Urothelium cell line (cell line): ENCODE measurements at places on chromosomes 3 and 15.

- no peak for DNase-seq
Observed at GRCh38 chr15:36152936-36153335, 426.5 kb upstream of the CDIN1 start.

DNA sequence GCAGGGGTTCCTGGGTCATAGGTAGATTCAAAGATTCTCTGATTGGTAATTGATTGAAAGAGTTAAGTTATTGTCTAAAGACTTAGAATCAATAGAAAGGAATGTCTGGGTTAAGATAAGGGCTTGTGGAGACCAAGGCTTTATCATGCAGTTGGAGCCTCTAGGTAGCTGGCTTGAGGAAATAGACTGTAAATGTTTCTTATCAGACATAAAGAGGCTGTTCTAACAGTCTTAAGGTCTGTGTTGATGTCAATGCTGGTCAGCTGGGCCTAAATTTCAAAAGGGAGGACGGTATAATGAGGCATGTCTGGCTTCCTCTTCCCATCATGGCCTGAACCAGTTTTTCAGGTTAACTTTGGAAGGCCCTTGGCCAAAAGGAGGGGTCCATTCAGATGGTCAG lies 48.9 kb downstream of the GASK1A start:
- DNase-seq = no peak

DNA sequence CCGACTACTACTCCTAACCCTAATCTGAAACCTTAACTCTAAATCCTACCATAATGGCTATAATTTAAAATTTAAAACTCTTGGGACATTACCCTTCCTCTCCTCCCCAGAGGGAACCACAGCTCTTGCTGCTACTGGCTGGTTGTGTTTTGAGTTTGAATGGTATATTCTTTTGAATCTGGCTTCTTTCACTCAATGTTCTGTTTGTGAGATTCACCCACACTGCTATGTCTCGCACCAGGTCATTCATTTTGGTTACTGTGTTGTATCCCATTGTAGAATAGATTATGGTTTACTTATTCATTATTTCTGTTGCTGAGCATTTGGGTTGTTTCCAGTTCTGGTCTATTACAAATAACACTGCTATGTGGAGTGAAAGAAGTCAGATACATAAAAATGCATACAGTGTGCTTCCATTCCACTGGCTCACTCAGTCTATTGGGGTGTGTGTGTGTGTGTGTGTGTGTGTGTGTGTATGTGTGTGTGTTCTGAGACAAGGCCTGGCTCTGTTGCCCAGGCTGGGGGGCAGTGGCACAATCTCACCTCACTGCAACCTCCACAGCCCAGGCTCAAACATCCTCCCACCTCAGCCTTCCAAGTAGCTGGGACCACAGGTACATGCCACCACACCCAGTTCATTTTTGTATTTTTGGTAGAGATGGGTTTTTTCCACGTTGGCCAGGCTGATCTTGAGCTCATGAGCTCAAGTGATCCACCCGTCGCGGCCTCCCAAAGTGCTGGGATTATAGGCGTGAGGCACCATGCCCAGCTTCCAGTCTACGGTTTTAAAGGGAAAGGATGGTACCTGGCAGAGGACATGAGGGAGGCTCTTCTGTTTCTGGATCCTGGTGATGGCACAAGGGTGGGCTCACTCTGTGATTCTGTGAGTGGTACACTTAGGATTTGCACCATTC lies 19.2 kb upstream of the SYNM start:
- no peak for DNase-seq

- peak; percentile 58 for DNase-seq
Observed at GRCh38 chr15:29921130-29921601, 98.9 kb upstream of the TJP1 start.

DNA sequence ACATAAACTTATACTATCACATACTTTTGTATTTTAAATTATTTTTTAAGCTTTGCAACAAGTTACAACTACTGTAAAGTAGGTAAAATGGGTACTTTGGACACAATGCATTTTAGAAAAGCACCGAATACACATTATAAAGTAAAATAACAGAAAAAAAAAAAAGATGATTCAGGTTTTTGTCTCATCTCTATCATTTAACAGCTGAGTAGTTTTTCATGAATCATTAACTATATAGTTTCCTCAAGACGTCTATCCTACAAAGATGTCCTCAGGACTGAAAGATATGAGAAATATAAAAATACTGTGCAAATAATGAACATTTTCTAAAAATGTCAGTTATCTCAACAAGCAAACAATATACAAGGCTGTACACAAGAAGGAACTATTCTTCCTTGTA lies 46.9 kb downstream of the ANKRD28 start:
- no peak for DNase-seq

- no peak for DNase-seq
Observed at GRCh38 chr3:185988080-185988815, 50.4 kb upstream of the TRA2B start.

- peak; percentile 75 for DNase-seq
Observed at GRCh38 chr3:57596495-57597126, 533 bp downstream of the ARF4 start.

GRCh38 chr3:107600780-107601179 lies 78.0 kb downstream of the BBX start:
- DNase-seq = no peak

DNA sequence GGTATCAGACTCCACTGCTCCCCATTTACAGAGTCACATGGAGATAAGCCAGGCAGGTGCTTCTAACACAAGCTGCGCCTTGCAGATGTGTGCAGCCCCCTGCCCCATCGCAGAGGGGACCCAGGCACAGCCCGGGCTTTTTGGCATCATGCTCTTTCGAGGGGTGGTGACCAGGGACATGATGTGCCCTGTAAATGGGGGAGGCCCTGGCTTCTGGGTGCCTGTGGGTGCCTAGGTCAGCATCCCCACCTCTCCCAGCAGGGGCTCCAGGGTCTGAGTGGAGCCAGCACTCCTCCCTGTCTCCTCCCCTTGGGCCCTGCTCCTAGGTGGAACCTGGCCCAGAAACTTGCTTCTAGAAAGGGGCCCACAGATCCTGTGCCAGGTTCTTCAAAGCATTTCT lies 15.2 kb downstream of the TRPM1 start:
- DNase-seq = no peak

DNA sequence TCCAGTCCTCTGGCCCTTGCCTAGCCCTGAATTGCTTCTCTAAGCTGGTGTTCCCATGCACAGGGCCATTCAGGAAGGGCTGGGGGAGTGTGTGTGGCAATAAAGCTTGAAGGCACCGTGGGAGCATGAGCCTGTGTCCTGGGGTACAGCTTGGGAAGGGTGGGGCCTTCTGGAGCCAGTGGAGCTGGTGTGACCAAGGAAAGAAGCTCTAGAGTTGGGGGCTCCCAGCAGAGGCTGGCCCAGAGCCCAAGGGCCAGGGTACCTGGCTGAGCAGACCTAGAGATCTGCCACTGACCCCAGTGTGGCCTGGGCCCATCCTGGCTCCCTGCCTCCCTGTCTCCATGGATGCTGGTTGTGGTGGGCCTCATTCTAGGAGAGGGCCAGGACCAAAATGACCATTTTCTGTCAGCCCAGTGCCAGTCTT lies 8.1 kb downstream of the ABTB1 start:
- no peak for DNase-seq

DNA sequence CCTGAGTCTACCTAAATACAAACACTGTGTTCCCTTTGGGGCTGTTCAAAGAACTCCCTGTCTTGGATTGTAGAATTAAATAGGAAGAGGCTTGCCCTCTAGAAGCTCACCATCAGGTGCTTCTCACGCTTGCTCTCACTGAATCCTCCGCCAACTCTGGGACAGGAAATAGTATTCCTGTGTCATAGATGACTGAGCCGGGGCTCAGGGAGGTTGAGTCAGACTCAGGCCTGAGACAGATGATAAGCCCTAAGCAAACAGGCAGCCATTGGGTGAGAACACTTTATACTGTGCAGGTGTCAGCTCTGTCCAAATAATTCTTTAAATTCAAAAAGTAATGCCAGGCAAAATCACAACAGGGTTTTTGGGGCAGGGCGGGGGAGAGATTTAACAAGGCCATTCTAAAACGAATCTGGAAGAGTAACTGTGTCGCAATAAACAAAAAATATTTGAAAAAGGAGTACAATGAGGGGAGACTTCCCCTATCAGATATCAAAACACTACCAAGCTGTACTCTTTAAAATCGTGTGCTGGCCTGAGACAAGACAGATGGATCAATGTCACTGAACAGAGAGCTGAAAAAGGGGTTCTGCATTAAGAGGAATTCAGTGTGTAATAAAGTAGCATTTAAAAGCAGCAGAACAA lies 59.0 kb downstream of the EPHB3 start:
- no peak for DNase-seq

DNA sequence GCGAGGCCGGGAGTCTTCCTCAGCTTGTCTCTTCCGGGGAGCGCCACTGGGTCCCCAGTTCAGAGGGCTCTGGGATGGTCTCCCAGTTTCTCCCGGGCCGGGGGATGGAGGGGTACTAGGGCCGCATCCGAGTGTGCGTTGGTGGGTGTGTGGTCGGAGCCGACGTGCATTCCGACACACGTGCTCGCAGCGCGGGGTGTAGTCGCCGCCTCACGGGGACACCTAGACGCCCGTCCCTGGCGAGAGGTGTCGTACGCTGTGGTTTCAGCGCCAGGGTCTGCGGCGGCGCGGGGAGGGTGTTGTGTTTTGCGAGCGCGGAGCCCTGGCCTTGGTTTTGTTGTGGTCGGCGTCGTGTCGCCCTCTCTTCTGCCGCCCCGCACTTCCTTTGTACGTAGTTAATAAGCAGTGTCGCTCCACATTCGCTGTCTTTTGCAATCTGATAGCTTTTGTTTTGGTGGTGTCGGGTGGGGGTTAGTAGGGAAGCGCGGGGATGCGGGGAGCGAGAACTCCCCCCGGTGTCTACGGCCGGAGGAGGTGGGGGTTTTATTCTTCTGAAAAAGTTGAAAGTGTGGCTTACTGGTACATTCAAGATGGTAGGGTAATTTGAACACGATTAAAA lies 2.2 kb downstream of the IGF1R start:
- DNase-seq = peak; percentile 27

DNA sequence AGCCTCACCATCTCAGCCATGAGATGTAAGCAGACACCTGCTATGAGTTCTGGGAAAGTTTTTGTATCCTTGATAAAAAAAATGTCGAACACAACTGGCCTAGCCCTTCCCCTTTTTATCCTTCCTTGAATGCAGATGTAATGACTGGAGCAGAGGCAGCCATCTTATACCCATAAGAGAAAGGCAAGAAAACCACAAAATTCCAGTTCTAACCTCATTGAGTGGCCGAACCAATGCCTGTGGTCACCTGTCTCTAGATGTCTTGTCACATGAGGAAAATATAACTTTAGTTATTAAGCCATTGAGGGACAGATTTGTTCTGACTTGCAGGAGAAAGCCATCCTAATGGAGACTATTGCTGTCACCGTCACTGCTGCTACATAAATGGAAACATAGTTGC lies 80.4 kb upstream of the SLC6A6 start:
- DNase-seq = no peak

DNA sequence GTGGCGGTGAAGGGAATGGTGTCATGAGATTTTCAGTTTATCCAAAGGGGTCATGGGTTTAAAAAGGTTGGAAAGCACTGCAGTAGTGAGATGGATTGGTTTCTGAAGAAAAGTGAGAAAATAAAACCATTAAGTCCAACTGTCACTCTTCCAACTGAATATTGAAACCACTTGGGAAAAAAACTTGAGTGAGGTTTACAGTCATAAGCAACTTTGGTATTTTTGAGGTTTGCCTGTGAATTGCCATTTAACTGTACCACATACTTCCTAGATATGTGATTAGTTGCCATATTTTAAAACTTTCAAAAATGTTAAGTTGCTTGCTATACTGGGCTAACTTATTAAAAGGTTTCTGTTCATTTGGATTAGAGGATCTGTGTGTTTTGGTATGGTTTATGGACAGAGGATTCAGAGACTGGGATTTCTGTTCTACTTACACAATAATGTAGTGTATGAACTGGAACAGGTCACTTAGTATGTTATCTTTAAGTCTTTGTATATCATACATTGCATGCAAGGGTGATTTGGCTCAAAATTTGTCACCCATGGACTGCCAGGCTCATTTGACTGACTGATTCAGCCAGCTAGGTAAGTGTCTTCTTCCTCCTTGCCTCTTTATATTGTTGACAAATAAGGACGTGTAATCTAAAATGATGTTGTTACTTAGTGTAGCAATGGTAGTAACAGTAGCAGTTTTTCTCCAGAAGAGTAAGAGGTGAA lies 201.4 kb upstream of the EOMES start:
- no peak for DNase-seq

GRCh38 chr3:144273601-144274000 lies 302.0 kb downstream of the DIPK2A start:
- no peak for DNase-seq
